ENCODE measurements at places on chromosomes 11 and 22. TPM values are rescaled to one million over a fixed set of nuclear protein-coding genes. Genes with fewer than 3 reads are reported as not detected.

DNA sequence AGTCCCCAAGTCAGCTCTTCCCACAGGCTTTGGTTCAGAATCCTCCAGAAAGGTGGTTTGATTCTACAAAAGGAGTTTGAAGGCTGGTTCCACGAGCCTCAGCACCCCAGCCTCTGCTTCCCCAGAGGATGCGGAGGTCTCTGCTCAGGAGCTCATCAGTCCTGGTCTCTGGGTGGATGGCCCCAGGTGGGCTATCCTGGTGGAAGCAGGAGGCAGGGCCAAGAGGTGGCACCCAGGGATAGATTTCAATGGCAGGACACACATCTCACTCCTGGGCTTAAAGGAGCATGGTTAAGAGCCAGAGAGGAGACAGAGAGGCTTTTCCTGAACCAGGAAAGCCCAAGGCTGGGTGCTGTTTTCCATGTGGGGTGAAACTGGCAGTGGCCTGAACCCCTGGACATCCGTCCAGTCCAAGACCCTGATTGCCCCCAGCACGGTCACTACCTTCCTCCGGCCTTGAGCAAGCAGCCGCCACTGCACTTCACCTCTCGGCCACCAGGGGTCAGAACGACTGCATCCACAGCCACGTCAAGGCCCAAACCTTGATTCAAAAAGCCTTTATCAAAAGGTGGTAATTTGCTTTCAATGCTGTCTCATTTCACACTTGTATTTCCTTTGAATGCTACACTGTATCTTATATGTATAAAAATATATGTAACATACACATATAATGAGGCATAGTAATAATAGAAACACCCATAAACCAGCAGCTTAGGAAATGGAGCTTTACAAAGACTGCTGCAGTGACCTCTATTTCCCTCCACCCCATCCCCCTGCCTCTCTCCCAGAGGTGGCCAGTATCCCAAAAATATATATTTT lies 19.3 kb upstream of the FXYD2 start:
- peak; percentile 84 for DNase-seq

CALCB gene
- 2.7 TPM for total RNA-seq

DNA sequence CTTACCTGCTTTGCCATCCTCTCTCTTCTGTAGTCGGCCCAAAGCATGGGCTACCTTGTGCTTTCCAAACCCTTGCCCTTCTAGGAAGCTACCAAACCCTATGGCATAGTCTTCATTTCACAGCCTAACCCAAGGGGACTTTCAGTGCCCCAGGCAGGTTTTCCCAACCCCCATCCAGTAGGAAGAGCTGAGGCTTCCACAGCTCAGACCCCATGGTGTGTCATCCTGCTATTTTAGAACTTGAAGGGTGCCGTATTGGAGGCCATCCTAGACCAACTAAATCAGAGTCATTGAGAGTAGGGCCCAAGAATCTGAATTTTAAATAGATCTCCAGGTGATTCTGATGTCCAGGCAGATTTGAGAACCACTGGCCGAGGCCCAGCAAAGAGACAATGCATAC lies 31.9 kb upstream of the TUB start:
- DNase-seq: no peak

GLYAT gene
- not detected for total RNA-seq

GRCh38 chr11:78653294-78653909 lies 78.7 kb upstream of the NARS2 start:
- no peak for DNase-seq

- no peak for DNase-seq
Observed at GRCh38 chr11:67632982-67633755, 3.4 kb upstream of the NUDT8 start.

DNA sequence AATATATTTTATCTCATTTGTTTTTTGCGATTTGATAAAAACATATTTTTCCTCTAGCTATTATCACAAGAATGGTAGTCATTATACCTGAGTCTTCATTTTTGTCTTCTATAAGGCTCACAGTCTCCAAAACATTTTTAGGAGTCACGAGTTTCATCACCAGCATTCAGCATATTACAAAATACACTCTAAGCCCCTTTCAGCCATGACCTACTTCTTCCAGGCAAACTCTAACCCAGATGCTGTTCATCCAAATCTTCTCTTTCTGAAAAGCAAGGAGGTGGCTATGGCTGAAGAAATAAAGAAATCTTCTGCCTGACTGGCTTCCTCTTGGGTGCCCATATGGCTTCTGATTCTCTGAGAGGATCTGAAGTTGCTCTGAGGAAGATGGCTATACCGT lies 35.7 kb upstream of the USP47 start:
- no peak for DNase-seq

DNA sequence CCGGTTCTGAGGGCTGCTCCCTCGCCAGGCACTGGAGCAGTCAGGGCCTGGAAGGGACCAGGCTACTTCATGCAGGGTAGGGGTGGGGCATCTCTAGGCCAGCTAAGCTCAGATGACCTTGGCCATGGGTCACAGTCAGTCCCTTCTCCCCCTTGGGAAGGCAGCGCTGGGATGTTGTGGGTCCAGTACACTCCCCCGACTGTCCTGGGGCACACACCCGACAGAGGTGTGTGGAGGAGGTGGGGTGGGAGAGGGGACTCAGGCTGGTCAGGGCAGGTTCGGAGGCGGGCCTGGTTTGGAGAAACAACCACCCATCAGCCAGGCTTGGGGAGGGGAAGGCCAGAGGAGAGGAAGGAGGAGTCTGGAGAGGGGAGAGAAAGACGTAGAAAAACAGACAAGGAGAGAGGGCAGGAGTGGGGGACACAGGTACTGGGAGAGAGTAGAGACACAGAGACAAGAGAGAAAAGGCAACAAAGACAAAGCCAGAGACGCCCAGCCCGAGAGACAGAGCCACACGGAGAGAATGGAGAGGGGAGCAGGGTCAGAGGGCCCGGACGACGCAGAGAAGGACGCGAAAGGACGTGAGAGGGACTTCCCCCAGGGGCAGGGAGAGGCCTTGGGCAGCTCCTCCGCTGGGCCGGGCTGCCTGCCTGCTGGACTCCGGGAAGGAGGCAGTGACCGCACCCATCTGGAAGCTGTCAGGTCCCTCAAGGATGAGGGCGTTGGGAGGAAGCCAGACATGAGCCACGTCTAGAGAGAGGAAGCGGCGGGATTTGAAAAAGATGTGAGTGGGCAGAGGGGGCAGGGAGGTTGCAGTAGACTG lies 30.6 kb upstream of the TSKU start:
- DNase-seq: no peak

- no peak for DNase-seq
Observed at GRCh38 chr11:32438866-32439489, 3.6 kb upstream of the WT1 start.

TLCD5 gene
- 0.23 TPM for total RNA-seq

OR51M1 gene
- total RNA-seq: not detected

TSPAN32 gene
- 4.3 TPM for total RNA-seq

- no peak for DNase-seq
Observed at GRCh38 chr22:46936378-46936903, 174.0 kb downstream of the TBC1D22A start.

- DNase-seq: no peak
Observed at GRCh38 chr22:45966320-45966894, 10.6 kb downstream of the WNT7B start.

DNA sequence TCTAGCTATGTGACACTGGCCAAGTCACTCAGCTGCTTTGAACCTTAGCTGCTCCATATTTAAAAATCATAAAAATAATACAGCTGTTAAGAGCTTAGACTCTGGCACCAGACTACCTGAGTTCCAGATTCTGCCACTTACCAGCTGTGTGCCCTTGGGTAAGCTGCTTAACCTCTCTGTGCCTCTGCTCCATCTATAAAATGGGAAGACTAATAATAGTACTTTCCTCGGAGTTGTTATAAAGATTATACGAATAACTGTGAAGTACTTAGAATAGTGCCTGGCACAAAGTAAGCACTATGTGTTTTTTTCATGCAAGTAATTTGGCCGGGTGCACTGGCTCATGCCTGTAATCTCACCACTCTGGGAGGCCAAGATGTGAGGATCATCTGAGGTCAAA lies 1.4 kb downstream of the HDHD5 start:
- DNase-seq: no peak

- DNase-seq: no peak
Observed at GRCh38 chr11:11618973-11619435, 2.8 kb downstream of the GALNT18 start.

MOV10L1 gene
- not detected for total RNA-seq

CASP12 gene
- not detected for total RNA-seq

PATE4 gene
- not detected for total RNA-seq

- DNase-seq: no peak
Observed at GRCh38 chr11:125772834-125773505, 5.7 kb downstream of the PATE2 start.

GRCh38 chr22:35842954-35843353 lies 125.3 kb downstream of the APOL5 start:
- DNase-seq: no peak

DNA sequence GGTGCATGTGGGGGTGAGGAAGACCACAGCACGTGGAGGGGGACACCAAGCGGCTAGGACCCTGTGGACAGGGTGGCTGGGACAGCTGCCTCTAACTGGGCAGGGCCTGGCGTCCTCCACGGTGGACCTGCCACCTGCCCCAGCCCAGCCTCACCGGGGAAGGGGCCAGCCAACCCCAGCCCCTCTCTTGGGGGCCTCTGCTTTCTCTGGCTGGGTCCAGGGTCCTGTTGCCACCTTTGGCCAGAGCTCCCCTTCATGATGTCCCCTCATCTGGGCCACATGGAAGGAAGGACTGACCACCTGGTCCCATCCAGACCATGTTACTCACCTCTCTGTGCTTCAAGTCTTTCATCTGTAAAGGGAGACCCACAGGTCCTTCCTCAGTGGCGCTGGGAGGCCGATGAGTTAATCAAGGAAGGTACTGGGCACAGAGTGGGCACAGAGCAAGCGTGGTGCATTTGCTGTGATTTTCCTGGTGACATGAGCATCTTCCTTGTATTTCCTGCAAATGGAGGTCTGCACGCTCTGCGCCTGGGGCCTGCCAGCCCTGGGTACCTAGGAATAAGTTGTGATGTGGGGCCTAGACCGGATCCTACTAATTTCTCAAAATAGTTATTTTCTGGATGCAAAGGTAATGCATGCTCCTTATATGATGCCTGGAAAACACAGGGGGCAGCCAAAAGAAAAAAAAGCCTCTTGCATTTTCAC lies 538.4 kb downstream of the TBC1D22A start:
- DNase-seq: no peak

OR6T1 gene
- not detected for total RNA-seq

SLC25A18 gene
- total RNA-seq: not detected

CST6 gene
- total RNA-seq: 0.38 TPM

VSIG10L2 gene
- total RNA-seq: not detected

KRTAP5-11 gene
- not detected for total RNA-seq

DNA sequence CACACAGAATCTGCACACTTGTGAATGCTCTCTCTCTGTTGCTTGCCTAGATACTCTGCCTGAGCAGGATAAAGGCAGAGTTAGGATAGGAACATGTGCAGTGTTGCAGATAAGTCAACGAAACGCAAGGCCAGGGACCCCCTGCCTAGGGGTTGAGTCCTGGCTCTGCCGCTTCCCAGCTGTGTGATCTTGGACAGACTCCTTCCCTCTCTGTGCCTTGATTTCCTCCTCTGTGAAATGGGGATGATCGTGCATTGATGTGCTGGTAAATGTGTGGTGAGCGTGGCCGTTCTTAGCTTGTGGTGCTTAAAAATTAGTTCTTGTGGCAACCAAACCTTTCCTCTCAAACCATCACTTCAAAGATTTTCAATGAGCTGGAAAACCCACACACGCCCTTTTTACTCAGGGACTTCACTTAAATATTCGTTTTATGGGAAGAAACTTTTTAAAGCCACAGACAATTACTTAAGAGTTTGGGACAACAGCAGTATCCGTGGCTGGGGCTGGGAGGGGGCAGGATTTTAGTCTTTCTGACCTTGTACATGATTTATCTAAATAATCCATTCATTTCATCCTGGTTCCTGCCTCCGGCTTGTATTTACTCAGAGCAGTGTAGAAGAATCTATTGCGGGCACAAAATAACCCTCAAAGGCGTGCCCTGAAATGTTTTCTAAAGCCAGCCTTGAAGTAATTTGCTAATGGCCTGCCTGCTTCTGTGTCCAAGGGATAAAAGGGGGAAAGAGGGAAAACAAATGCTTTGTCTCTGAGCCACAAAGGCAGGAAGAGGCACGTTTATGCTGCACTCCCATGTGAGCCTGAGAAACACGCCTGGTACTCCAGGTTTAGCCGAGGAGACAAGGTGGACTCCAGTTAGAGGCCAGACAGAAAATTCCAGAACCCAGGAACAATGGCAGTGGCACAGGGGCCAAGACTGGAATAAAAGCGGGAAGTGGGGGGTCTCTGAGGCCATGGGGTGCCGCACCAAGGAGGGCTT lies 85.0 kb upstream of the CRYBB3 start:
- no peak for DNase-seq

DNA sequence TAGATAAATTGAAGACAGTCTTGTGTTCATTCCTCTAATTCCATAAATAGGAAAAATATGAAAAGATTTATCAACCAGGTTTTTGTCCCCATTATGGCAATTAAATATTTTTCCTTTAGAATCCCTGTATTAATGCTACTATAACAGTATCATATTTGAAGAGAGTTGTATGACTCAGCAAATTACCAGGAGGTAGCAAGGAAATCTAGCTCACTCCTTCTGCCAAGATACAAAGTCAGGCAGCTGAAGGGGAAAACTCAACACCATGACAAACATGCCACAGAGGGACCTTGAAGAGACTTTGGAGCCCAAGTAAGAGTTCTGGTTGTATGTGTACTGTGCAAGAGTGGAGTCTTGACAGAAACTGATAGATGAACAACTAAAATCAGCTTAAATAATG lies 143.3 kb downstream of the GUCY1A2 start:
- DNase-seq: no peak

DNA sequence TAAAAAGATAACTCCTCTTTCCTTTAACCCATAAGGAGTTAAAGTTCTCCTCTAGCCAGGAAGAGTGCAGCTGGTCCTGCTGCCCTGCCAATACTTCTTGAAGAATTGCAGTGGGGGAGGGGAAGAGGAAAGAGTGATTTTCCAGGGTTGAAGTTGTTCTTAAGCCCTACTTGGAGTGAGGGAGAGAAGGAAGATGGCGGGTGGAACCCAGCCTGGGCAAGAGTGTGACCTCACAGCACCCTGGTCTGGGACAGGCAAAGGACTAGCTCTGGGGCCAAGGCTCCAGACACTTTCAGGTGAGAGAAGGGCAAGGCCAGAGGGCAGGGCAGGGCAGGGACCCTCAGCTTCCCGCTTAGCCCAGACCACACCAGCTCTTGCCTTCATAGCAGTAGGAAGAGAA lies 6.6 kb downstream of the TNKS1BP1 start:
- no peak for DNase-seq

DNA sequence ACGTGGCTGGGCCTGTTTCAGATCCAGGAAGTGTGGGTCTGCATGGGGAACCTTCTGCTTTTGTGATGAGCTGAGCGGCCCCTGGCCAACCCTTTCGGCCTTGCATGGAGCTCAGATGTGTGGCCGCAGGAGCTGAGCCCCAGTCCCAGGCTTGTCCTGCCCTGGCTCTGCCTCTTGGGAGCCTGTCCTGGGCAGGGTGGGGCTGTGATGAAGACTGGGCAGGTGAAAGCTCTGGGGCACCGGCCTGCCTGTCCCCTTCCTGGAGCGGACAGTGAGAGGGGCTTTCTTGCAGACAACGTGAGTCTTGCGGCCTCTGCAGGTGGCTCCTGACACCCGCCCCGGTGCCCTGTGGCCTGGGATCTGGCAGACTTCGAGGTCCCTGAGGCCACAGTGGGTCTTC lies 1296.6 kb downstream of the BRD1 start:
- DNase-seq: no peak

- DNase-seq: no peak
Observed at GRCh38 chr11:16809886-16810668, 71.6 kb downstream of the C11orf58 start.

- no peak for DNase-seq
Observed at GRCh38 chr11:71385091-71385490, 63.1 kb downstream of the DHCR7 start.

MPZL3 gene
- total RNA-seq: 56.4 TPM

GRCh38 chr22:38017272-38017920 lies 33.0 kb upstream of the SOX10 start:
- no peak for DNase-seq

Measured in activated T-cell treated with anti-CD3 and anti-CD28 coated beads, Interleukin-2, amount 50 U/mL, for 4 hours (primary cell).